ENCODE measurements at places on chromosomes 2 and 18. TPM values are rescaled to one million over a fixed set of nuclear protein-coding genes. Genes with fewer than 3 reads are reported as not detected.

- H3K4me1 ChIP-seq = no peaks in the 10 kb centered on the region
- no peak overlapping the region for H3K4me3 ChIP-seq
- H3K27ac ChIP-seq = no peak overlapping the region
- no peaks in the 10 kb centered on the region for H3K27me3 ChIP-seq
These were observed 926.8 kb upstream of the SLC39A10 start for GRCh38 chr2:194730266-194730665.

- H3K27ac ChIP-seq = no peak overlapping the region
- no peaks in the 10 kb centered on the region for H3K27me3 ChIP-seq
- no peak overlapping the region for H3K4me3 ChIP-seq
- no peak for DNase-seq
- H3K36me3 ChIP-seq = no peaks in the 10 kb centered on the region
- H3K4me1 ChIP-seq = no peaks in the 10 kb centered on the region
These were observed 82.7 kb downstream of the MRO start for GRCh38 chr18:50737127-50737526.

DNA sequence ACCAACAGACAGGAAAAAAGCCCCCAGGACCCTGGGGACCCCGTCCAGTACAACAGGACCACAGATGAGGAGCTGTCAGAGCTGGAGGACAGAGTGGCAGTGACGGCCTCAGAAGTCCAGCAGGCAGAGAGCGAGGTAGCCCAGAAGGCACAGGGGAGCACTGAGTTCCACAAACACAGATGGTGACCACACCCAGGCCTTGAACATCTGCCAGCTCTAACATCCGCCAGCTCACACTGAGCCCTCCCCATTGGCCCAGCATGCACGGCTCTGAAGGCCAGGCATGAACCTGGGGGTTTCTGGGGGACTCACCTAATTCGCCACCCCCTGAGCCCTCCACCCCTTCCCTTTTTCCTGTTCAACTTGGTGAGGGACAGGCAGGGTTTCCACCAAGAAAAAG lies 25.6 kb upstream of the PRLH start:
- no peaks in the 10 kb centered on the region for H3K4me1 ChIP-seq
- H3K36me3 ChIP-seq = no peaks in the 10 kb centered on the region
- no peaks in the 10 kb centered on the region for H3K27me3 ChIP-seq

DNA sequence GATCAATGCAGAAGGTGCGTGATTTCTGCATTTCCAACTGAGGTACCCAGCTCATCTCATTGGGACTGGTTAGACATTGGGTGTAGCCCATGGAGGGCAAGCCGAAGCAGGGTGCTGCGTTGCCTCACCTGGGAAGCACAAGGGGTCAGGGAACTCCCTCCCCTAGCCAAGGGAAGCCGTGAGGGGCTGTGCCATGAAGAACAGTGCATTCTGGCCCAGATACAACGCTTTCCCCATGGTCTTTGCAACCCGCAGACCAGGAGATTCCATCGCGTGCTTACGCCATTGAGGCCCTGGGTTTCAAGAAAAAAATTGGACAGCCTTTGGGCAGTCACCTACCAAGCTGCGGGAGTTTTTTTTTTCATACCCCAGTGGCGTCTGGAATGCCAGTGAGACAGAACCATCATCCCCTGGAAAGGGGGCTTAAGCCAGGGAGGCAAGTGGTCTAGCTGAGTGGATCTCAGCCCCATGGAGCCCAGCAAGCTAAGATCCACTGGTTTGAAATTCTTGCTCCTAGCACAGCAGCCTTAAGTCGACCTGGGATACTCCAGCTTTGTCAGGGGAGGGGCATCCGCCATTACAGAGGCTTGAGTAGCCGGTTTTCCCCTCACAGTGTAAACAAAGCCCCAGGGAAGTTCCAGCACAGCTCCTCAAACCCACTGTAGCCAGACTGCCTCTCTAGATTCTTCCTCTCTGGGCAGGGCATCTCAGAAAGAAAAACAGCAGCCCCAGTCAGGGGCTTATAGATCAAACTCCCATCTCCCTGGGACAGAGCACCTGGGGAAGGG lies 21.7 kb downstream of the TFPI start:
- no peaks in the 10 kb centered on the region for H3K4me1 ChIP-seq
- DNase-seq = no peak
- no peak overlapping the region for H3K27ac ChIP-seq
- no peaks in the 10 kb centered on the region for H3K27me3 ChIP-seq
- H3K4me3 ChIP-seq = no peak overlapping the region
- no peaks in the 10 kb centered on the region for H3K36me3 ChIP-seq

DNA sequence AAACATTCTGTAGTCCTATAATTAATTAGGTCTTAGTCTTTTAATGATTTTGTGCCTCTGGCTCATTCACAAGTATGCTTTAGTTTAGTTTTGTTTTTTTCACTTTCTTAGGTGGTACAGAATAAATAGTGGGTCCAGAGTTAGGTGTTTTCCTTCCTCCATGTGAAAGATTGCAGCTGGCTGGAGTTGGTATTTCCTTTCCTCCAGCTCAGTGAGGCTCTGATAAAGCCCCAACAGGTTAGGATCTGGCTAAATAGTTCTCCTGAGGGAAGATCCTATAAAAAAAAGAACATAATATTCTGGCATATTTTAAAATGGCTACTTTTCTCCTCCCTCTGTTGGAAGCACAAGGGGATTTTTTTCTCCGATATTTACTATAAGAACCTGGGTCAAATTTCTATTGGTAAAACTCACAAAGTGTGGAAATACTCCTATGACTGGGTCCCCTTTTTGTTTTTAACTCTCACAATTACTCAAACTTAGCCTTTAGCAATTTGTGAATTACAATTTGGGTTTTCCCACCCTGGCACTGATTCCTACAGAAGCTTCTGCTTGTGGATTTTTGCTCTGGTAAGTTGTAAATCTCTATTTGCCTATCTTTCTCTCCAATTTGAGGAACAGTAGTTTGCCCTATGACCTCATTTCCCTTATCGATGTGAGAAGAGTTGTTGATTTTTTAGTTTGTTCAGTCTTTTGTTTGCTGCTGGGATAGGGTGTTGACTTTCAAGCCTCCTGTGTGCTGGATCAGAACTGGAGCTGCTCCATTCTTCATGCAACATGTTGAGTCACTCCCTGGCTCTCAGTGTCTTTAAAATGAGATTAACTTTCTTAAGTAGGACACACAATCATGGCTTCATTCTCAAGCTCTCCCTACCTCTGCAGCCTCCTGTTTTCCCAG lies 500.9 kb downstream of the RNF144A start:
- H3K4me1 ChIP-seq = no peaks in the 10 kb centered on the region
- H3K36me3 ChIP-seq = no peaks in the 10 kb centered on the region
- DNase-seq = no peak
- no peaks in the 10 kb centered on the region for H3K27me3 ChIP-seq
- H3K27ac ChIP-seq = no peak overlapping the region

- H3K36me3 ChIP-seq = no peaks in the 10 kb centered on the region
- H3K4me1 ChIP-seq = no peaks in the 10 kb centered on the region
- no peak overlapping the region for H3K27ac ChIP-seq
These were observed 1.6 kb upstream of the CROCC2 start for GRCh38 chr2:240904216-240905175.

GRCh38 chr18:48798334-48799245 lies 152.2 kb downstream of the SMAD7 start:
- no peak overlapping the region for H3K4me3 ChIP-seq
- H3K36me3 ChIP-seq = no peaks in the 10 kb centered on the region
- H3K4me1 ChIP-seq = no peaks in the 10 kb centered on the region
- H3K27me3 ChIP-seq = no peaks in the 10 kb centered on the region

DNA sequence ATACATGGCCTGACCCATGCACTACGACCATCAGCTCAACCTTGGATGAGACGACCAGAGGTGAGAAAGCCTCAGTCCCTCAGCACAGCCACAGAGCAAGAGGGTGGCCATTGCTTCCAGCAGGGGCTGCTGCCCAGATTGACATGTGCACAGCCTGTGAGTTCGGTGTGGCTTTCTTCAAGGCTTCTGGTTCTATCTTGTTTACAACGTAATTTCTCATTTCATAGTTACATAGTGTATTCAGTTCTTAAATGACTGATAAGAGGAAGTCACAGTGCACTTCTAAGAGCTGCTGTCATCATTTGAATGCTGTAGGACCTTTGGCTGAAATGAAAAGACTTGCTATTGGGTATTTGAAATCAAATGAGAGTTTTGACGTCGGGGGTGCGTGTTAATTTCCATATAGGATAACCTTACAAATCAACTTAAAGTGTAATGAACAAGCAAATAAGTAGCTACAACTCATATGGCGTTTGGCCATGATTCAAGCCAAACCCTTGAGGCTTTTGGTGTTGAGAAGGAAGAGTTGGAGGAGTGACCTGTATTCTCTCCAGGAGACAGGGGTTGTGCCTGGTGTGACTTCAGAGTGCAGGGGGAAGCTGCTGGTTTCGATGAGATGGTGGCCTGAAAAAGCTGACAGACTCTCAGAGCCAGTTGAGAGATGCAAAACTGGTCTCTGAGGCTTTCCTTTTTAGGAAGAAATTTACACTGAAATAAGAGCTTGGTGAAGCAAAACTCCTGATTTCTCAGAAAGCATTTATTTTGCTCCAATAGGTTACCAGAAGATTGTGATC lies 51.0 kb downstream of the TSHZ1 start:
- no peak overlapping the region for H3K4me3 ChIP-seq
- H3K27ac ChIP-seq = no peak overlapping the region
- DNase-seq = no peak
- H3K27me3 ChIP-seq = no peaks in the 10 kb centered on the region

GRCh38 chr2:143974262-143974661 lies 545.7 kb downstream of the ZEB2 start:
- no peaks in the 10 kb centered on the region for H3K36me3 ChIP-seq
- no peak overlapping the region for H3K4me3 ChIP-seq
- no peaks in the 10 kb centered on the region for H3K27me3 ChIP-seq
- H3K4me1 ChIP-seq = peaks cover 8% of the 10 kb centered on the region
- DNase-seq = no peak

GRCh38 chr2:132690664-132691303 lies 20.8 kb upstream of the LYPD1 start:
- no peak overlapping the region for H3K27ac ChIP-seq
- H3K27me3 ChIP-seq = no peaks in the 10 kb centered on the region
- H3K4me3 ChIP-seq = no peak overlapping the region
- DNase-seq = no peak
- peaks cover 6% of the 10 kb centered on the region for H3K4me1 ChIP-seq

DNA sequence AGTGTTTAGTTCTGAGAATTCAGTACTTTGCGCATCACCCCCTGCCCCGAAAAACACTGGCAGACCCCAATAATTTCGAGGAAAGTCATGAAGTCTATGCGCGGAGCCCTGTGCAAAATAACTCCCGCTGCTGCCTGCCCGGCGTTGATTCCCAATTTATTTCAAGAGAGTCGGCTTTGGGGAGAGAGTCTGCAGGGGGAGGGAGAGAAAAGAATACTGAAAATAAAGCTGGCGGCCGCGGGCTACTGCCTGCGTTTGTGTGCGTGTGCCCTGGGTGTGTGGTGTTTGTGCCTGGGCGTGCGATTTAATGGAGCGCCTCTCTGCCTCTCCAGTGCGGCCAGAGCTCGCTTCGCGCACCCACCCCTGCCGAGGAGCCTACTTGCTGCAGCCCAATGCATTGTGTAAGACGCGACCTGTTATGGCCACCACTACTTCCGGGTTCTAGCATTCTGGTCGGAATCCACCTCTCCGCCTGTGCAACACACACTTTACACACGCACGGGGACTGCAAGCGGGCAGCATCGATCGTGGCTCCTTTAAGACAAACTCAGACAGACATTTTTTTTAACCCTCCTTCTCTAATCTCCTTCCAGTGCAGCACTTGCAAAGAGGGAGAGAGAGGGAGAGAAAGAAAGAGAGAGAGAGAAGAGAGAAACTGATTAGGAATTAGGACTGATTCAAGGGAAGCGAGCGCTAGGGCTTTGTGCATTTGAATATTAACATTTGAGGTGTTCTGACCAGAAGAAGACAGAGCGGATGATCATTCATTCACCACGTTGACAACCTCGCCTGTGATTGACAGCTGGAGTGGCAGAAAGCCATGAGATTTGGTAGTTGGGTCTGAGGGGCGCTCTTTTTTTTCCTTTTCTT lies at the start of gene MEIS1:
TSS of gene MEIS1 (plus strand) at position 447 of the 870 bp plus-strand sequence. CDS start 732 bp downstream, outside the sequence.
- no peak within 1 kb of the TSS for H3K27ac ChIP-seq
- H3K4me3 ChIP-seq = peak within 1 kb of the TSS; percentile 82
- H3K36me3 ChIP-seq = no peaks in the 10 kb centered on the region
- peaks cover 98% of the 10 kb centered on the region for H3K27me3 ChIP-seq

DNA sequence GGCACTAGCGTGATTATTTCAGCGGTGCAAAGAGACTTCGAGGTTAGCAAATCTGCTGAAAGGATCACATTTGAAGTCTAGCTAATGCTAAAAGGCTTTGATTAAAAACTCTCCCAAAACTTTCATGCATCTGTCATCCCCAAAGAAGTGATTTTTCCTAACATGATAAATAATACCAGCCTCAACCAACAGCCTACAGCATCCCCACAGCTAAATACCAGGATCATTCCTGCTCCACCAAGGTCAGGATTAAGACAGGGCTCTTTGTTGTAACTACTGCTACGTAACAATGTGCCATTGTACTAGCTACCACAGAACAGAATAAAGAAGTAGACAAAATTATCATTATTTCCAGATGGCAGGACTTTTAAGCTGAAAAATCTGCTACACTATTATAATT lies 1.6 kb downstream of the OR6B3 start:
- no peak overlapping the region for H3K27ac ChIP-seq
- no peaks in the 10 kb centered on the region for H3K36me3 ChIP-seq
- no peaks in the 10 kb centered on the region for H3K27me3 ChIP-seq
- H3K4me3 ChIP-seq = no peak overlapping the region
- no peaks in the 10 kb centered on the region for H3K4me1 ChIP-seq

DNA sequence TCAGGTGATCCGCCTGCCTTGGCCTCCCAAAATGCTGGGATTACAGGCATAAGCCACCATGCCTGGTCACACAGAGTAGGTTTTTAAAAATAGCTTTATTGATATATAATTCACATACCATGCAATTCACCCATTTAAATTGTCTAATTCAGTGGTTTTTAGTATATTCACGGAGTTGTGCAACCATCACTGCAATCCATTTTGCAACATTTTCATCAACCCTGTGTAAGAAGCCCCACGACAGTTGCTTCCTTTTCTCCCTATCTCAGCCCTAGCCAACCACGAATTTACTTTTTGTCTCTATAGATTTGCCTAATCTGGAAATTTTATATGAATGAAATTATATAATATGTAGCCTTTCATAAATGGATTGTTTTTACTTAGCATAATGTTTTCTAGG lies 266.4 kb downstream of the NAPG start:
- H3K36me3 ChIP-seq = no peaks in the 10 kb centered on the region
- 0 out of 2 replicates have a peak, but pooled peaks cover 4% of the 10 kb centered on the region for H3K4me1 ChIP-seq

The LOXL3 gene
- 12.2 TPM for total RNA-seq

The RUFY4 gene
- 0.04 TPM for total RNA-seq

The SCN9A gene
- 8.8 TPM for total RNA-seq

The C2orf15 gene
- total RNA-seq = 8.4 TPM

The ZCCHC2 gene
- total RNA-seq = 14.4 TPM

The SP5 gene
- total RNA-seq = 0.21 TPM

Measured in GM23338 (cell line).